NCI-H187 treated with DMSO at 0.1 percent for 48 hours (cell line): ENCODE measurements at places on chromosomes 1 and 21.

DNA sequence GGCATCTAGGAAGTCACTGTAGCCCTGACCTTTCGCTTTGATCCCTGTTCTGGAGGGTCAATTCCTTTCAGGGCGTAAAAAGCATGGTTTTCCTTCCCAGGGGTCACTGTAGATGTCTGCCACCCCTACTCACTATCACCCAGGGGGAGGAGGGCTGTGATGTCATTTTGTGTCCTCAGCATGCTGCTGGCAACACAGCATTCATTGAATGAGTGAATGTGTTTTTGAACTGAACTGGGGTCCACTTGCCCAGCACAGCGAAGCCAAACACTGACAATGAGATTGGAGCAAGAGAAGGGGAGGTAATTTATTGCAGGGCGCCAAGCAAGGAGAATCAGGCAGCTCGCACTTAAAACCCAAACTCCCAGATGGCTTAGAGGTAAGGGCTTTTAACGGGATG, 78.2 kb upstream of the PGBD5 start:
- DNase-seq = no peak

- DNase-seq = no peak
Observed at GRCh38 chr21:33278721-33279120, 12.6 kb downstream of the IL10RB start.

DNA sequence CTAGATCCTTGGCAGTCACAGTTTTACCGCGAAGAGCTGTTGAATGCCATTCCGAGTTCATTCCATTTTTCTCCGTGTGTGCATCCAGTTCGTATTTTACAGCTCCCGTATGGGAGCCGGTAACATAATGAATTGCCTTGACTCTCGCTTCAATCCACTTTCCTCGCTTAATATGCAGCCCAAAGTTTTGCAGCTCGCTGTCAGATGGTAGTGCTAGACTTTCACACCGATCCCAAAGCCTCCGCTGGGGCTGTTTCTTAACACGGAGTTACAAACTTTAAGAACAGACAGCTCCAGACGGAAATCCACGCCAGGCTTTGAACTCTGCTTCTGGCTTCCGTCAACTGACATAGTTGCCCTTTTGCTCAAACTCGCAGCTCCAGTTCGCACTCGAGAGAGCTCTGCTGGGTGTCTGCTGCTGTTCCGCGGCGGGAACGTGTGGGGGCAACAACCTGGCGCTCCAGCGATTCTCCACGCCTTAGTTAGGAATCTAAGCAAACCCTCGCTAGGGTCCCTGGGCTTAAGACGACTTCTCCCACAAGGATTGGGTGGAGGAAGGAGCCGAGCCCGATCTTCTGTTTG, 3.5 kb upstream of the ARID1A start:
- DNase-seq = peak; percentile 70

DNA sequence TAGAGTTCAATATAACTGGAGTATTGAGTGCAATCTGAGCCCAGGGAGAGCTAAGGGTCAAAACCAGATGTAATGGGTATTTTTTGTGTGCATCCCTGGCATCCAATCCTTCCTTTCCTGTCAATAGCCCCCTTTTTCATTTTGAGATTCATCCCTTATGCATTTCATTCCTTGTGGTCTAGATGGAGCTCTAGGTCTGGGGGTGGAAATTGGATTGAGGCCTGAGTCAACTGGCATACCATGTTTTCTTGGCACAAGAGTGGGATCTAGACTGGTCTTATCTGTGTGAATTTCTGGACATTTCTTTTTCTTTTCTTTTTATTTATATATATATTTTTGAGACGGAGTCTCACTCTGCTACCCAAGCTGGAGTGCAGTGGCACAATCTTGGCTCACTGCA, 67.3 kb upstream of the RAB3GAP2 start:
- no peak for DNase-seq

DNA sequence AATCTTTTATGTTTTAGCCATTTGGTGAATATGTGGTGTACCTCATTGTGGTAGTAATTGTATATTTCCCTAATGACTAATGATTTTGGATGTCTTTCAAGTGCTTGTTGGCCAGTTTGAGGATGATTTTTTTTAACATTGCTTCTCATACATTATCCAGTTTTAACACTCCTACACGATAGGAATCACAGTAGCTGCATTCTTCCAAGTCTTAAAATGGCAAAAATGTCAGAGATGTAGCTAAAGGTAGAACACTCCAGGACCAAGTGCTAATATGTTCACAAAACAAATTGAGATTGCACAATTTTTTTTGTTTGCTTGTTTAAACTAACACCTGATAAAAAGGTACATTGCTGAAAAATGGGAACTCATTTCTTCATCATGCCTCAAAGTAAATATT, 11.7 kb downstream of the USP25 start:
- no peak for DNase-seq

- no peak for DNase-seq
Observed at GRCh38 chr21:32548978-32549377, 36.3 kb downstream of the TCP10L start.

DNA sequence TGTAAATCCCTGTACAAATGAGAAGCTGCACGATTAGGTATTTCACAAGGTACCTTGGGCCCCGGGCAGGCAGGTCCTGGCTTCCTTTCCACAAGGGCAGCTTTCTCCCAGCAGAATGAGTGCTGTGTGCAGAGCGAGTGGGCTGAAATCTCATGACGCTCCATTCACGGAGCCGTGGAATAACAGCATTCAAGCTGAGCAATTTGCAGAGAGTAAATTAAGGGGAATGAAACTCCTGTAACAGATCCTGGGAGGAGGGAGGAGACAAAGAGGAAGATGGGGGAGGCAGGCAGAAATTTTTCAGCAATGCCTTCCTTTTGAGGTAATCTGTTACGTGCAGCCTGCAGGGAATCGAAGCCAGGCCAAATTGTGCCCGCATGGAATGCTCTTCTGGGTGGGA, 239.9 kb downstream of the TNR start:
- no peak for DNase-seq

DNA sequence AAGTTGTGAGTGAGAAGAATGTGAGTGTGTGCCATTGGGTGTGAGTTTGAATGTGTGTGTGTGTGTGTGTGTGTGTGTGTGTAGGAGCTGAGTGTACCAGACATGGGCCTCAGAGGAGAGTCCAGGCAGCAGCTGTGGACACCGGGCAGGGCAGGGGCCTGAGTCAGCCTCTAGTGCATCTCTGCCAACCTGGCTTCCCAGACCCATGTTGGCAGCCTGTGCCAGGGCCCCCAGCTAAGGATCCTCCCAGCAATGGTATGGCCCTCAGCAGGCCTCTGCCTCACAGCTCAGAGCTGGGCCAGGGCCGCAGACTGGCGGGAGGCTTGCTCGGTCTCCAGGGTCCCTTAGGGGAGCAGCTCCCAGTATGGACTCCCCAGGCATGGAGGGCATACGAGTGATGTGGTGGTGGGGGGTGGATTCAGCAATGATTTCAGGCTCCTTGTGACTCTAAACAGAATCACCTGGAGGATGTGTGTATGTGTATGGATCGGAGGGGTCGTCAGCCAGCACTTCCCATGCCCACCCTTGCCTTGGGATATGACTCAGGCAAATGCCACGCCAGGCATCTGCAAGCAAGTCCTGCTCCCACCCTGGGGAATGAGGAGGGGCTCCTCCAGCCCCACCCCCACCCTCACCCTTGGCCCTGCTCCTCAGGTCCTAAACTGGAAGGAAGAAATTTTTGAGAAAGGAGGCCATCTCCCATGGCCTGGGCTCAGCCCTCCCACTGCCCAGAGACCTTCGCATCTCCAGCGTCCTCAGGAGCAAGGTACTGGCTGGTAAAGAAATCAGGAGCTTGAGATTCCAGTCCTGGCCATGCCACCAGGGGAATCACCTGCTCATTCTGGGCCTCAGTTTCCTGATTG, 1.8 kb upstream of the FOXO6 start:
- no peak for DNase-seq

GRCh38 chr1:226874579-226875425, 4.4 kb downstream of the PSEN2 start:
- DNase-seq = no peak
